ENCODE measurements at places on chromosomes 3 and 15.

- DNase-seq: no peak
These were observed 126.8 kb downstream of the TGFBR2 start for GRCh38 chr3:30733209-30733608.

DNA sequence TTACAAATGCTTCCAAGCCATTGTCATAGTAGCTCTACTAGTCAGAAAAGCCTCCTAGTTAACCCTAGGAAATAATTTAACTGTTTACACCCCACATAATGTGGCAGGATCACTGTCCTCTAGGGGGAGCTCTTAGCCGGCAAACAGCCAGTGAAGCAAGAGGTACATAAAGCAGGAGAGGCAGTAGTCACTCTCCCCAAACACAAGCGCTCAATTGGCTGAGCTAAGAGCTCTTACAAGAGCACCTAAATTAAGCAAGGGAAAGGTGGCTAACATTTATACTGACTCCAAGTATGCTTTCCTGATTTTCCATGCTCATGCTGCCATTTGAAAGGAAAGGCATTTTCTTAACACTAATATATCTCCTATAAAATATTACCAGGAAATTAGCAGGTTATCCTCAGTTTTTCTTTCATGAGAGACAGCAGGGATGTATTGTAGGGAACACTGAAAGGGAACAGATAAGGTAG, 37.6 kb downstream of the NCEH1 start:
- DNase-seq: no peak

DNA sequence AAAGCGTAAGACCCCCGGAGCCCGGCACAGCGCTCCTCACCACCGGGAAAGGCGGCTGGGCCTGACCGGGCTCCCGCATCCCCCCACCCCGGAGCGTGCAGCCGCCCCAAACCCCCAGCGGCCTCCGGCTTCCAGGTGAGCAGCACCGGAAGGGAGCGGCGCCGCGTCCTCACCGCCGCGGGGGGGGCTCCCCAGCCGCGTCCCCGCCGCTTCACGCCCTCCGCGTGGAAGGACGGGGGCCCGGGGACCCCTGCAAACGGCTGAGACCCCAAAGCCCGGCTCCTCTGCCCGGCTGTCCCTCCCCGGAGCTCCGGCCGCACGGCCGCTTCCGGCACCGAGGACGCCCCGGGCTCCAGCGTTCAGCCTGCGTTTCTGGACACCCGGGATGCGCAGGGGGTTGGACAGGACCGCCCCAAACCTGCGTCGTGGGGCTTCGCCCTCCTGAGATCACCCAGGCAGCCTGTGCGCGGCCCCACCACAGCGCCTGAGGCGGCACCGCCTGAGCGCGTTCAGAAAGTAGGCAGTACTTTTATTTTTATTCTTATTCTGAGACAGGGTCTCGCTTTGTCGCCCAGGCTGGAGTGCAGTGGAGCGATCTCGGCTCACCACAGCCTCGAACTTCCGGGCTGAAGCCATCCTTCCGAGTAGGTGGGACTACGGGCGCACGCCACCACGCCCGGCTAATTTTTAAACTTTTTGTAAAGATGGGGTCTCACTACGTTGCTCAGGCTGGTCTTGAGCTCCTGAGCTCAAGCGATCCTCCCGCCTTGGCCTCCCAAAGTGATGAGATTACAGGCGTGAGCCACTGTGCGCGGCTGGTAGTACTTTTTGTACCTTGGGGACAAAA, 51.6 kb upstream of the BLM start:
- DNase-seq: peak; percentile 75

DNA sequence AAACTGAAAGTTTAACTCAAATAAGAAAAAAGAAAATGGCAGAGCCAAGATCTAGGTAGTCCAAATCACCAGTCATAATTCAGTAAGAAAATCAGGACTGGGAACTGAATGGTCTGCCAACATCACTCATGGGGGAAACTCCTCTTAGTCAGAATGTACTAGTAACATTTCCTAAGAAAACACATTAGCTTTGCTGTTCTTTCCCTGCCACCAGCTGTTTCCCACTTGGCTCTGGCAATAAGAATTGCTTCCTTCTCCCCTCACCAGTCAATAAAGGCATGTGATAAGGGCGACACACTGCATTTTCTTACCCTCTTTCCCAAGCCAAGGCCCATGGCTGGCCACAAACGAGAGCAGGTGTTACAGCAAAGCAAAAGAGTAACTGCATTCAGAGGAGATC, 46.1 kb downstream of the PIK3R4 start:
- peak; percentile 58 for DNase-seq

Data from right hindlimb (tissue), 1 donor.